ENCODE measurements at places on chromosomes 1 and 21.
A peak's percentile ranks its signal among the peaks of the same experiment; 100 is the strongest.

DNA sequence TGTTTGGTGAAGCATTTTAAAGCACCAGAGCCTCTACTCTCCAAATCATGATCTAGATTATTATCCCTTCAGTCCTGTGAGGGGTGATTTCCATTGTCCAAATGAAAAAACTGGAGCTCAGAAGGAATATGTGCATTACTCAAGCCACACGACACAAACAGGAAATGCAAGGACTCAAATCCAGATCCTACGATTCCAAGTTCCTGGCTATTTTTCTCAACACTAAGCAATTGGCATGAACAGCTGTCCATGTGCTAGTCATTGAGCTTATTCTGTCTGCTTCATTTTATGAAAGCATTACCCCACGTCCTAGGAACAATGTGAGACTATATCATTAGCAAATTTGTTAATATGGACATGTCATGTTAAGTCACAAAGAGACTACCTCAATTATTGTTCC, 273.1 kb upstream of the LYPLAL1 start:
- DNase-seq: no peak

- DNase-seq: peak; percentile 86
Measured at GRCh38 chr21:26845066-26845758, at the start of gene ADAMTS1. ADAMTS1 (minus strand) TSS chr21:26845409; CDS start chr21:26844954, 455 bp downstream.

GRCh38 chr21:44601596-44602462, 1.4 kb downstream of the KRTAP10-7 start:
- no peak for DNase-seq

DNA sequence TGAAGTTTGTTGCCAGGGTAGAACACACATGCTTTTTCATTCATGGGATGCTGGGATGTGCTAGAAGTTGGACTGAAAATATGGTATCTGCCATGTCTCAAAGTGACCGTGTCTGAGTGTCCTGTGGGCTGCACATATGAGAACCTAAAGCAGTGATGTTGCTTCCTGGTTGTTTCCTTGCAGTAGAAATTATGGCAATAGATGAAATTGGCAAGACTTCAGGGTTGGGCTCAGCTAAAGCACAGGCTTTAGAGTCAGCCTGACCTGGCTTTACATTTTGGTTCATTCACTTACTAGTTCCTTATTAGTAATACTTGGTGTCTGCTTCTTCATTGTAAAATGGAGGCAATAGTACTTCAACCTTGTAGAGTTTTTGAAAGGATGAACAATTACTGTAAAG, 2.2 kb downstream of the LAMC2 start:
- no peak for DNase-seq

DNA sequence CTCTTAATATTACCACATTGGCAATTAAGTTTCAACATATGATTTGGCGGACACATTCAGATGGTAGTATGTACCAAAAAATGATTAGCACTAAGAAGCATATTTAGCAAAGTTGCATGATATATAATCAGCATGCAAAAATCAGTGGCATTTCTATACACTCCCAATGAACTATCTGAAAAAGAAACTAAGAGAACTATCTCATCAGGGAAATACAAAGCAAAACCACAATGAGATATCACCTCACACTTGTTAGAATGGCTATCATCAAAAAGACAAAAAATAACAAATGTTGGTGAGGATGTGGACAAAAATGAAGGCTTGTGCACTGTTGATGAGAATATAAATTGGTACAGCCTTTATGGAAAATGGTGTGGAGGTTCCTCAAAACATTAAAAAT, 31.4 kb upstream of the DENND1B start:
- no peak for DNase-seq

GRCh38 chr1:233209481-233209880, 86.0 kb downstream of the PCNX2 start:
- peak; percentile 5 for DNase-seq

DNA sequence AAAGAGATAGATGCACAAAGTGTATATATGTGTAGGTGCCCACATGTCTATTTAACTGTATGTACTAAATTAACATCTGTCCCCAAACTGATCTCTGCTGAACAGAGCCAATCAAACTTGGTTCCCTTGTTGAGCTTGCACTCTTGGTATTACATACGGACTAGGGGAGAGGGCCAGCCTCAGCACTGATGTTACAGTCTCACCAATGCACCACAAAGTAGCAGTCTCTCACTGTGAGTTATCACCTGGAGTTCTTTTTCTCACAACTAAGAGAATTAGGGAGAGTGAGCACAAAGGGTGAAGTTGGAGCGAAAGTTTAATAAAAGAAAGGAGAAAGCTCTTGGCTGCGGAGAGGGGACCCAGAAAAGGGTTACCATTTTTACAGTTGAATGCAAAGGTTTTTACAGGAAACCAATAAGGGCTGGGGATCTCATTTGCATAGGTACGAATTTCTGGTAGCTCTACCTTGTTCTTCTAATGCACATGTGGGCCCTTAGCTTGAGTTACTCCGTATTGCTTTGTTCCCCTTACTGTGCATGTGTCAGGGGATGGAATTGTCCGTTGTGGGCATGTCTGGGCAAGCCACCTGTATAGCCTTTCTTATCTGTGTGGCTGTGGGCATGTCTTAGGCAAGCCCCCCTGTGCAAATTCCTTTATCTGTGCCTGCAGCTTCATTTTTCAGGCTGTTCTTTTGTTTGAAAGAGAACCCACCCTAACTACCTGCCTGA, 13.3 kb upstream of the CHI3L2 start:
- no peak for DNase-seq

DNA sequence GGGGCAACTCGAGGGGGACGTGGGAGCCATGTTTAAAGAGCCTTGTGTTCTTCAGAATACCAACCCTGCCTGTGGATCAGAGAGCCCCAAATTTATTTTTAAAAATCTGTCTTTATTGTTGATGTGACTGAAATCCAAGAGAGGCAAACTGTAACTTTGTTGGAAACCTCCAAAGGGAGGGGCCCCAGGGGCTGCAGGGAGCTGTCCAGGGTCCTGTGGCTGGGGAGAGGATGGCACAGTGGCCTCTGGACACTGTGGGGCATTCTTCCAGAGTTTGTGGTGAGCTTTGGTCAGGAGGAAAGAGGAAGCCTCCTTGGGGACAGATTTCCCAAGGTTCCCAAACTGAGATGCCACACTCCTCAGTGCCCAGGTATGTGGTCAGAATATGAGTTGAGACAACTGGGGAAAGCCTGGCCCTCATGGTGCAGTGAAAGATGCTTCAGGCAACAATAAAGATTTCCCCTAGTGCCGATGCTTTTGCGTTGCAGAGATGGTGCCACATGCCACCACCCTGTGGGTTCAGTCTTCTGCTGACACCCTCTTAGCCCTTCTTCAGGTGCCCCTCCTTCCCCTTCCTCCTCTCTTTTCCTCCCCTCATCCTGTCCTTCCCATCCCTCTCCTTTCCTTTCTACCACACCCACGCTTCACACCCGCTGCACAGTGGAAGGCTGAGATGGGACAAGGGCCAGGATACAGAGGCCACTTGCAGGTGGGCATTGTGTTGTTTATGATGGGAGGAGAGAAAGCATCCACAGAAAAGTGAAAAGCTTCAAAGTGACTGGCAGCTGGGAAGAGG, 122.1 kb downstream of the UCK2 start:
- no peak for DNase-seq

DNA sequence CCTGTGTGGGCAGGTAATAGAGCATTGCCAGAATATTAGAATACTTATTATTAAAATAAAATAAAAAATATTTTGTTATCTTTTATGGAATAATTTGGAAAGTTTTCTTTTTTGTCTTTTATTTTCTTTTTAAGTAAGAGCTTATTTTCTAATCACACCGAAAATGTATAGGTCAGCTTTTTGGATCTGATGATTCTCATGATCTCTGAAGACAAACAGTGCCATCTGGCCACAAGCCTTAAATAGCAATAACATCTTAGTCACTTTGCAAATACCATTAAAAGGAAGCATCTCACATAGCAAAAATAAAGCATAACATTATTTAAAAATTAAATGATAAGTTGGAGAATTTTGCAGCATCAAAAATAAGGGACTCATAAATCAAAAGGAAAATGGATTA, 213.8 kb downstream of the PLA2G4A start:
- DNase-seq: no peak

DNA sequence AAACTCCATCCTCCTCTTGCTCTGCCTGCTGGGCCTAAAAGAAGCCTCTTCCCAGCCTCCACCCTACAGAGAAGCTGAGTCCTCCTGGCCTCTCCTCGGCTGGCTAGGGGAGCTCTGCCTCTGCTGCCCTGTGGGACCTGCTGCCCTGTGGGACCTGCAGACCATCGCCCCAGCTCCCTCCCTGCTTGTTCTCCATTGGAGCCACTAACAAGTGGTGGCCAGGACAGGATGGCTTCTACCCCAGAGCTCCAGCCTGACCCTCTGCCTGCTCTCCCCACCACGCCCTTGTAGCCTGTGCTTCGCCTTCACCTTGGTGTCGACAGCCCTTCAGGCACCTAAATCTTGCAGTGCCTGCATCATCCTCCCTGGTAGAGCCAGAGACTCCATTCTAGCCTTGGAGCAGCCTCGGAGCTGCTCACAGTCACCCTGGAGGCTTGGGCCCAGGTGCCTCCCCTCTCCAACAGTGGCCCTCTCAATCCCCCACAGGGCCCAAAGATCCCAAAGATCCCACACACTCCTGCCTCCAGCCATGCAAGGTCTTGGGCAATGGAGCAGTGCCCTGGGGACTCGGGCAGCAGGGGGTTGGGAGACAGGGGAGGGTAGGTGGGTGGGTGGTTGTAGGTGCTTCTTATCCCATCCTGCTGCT, 3.0 kb downstream of the EPS8L3 start:
- no peak for DNase-seq

- DNase-seq: no peak
Measured at GRCh38 chr1:57797084-57797483, 373.2 kb upstream of the DAB1 start.

GRCh38 chr1:83692524-83693381, 306.2 kb downstream of the TTLL7 start:
- peak; percentile 82 for DNase-seq

- DNase-seq: no peak
Measured at GRCh38 chr1:40662151-40662550, 3.3 kb downstream of the RIMS3 start.

DNA sequence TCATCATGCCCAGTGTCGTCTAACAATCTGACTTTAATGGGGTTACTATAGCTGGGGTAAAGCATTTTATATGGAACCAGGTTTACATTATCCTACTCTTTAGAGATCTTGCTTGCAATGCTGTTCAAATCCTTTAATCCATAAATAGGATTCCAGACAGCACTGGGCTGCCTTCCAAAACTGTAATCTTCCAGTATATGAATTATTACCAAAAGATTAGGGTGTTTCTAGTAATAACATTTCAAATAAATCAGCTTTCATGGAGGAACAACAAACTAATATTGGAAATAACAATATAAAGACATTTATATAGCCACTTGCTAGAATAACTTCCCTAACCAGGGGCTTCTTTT, 88.6 kb upstream of the PLXNA2 start:
- no peak for DNase-seq

- DNase-seq: no peak
Measured at GRCh38 chr1:169124459-169124858, 18.0 kb downstream of the ATP1B1 start.

Data from brain (organoid and tissue), 16 donors.